ENCODE measurements at places on chromosomes 12 and 14. TPM values are rescaled to one million over a fixed set of nuclear protein-coding genes. Genes with fewer than 3 reads are reported as not detected.
A peak's percentile ranks its signal among the peaks of the same experiment; 100 is the strongest.

DNA sequence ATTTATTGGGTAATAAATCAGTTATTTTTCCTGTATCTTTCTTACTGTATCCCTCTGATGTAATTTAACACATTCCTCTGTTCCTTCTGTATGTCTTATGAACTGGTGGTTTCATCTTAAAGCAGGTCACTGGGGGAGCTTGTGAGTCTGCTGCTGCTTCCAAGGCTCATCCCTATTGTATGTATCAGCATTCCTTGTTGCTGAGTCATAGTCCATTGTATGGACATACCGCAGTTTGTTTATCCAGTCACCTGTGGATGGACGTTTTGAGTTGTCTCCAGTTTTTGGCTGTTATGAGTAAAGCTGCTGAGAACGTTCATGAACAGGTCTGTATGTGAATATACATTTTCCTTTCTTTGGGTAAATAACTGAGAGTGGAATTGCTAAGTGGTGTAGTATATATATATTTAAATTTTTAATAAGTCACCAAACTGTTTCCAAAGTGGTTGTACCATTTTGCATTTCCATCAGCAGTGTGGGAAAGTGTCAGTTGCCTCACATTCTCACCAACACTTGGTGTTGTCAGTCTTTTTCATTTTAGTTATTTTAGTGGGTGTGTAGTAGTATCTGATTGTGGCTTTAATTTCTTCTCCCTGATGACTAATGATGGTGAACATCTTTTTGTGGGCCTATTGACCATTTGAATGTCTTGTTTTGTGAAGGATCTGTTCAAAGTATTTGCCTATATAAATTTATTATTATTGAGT is 82.7 kb downstream of the BEGAIN start:
- DNase-seq: no peak

GRCh38 chr12:74415633-74416032 is 122.0 kb upstream of the ATXN7L3B start:
- no peak for DNase-seq

- DNase-seq: no peak
Observed at GRCh38 chr14:96735526-96735925, 61.7 kb upstream of the VRK1 start.

DNA sequence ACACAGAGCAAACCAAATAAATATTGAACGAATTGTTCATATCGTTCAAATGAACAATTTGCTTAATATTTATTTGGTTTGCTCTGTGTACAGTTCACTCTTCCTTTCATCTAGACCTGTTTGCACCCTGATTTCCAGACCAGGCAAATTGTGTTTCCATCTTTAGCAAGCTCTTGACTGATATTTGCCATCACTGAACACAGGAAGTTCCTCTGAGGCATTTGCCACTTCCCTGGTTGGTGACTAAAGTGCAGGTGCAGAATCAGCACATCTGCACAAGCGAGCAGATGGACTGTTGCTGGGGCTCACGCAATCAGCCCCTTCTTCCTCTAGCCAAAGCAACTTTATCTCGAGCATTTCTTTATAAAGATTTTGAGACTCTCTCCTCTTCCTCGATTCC is 112.9 kb downstream of the DAAM1 start:
- DNase-seq: peak; percentile 70

GRCh38 chr12:127649961-127650360 is 617.0 kb upstream of the TMEM132C start:
- no peak for DNase-seq

Gene PTPRO
- 0.26 TPM for total RNA-seq

GRCh38 chr14:74542056-74542685 is 48.6 kb downstream of the ISCA2 start:
- DNase-seq: no peak

GRCh38 chr12:77256956-77257355 is 191.6 kb upstream of the E2F7 start:
- DNase-seq: no peak

GRCh38 chr12:18684430-18684829 is 53.4 kb downstream of the PLCZ1 start:
- no peak for DNase-seq

Gene GYS2
- total RNA-seq: not detected

Gene FAM186B
- total RNA-seq: not detected

DNA sequence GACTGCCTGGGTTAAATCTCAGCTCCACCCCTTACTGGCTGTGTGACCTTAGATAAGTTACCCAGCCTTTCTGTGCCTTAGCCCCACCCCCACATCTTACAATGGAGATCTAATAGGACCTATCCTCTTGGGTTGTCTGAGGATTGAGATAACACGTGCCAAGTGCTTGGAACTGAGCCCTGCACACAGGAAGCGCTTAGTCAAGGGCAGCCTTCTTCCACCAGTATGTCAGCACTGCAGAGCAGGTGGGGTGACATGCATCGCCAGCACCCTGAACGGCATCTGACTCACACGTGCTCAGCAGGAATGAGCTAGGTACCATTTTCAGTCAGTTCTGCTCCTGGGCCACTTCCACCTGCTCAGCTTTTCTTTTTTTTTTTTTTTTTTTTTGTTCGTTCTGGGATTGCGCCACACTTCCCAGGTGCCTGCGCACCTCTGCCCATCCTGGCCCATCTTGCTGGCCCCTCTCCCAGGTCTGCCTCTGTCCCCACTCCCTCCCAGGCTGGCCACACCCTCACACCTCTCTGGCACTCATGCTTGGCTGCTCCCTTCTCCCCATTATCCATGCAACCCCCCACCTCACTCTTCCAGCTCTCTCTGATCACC is 19.6 kb downstream of the LGMN start:
- peak; percentile 64 for DNase-seq

Gene NRL
- total RNA-seq: 2.6 TPM

DNA sequence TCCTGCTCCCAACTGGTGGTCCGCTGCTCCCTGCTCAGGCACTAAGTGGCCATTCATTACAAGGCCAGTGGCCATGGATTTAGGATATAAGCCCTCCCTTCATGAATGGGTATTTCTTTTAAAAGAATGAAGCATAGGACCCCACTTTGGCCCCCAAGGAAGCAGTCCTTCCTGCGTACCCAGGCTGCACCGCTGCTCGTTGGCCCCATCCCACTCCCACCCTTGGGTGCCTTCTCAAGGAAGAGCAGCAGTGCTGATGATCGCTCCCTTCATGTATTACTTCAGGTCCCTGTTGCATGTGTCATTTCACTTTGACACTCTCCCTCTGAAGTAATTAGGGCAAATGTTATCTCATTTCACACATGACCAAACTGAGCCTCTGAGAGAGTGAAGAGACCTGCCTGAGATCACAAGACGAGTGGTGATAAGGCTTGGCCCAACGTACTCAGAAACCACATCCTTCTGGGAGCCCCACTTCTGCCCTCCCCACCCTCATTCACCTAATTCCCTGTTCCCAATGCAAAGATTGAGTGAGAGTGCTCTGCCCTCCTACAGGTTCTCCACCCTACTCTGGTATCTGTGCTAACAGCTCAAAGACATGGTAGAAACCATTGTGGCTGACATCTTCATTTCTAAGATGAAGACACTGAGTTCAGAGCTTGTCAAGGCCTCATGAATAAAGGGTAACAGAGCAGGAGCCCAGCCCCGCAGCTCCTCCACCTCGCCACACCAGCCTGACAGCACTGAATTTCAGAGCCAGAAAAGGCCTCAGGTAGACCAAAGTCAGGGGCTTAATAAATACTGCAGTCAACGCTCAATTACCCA is 10.3 kb upstream of the KRT2 start:
- peak; percentile 25 for DNase-seq

GRCh38 chr14:52741865-52742264 is 11.9 kb downstream of the STYX start:
- no peak for DNase-seq

DNA sequence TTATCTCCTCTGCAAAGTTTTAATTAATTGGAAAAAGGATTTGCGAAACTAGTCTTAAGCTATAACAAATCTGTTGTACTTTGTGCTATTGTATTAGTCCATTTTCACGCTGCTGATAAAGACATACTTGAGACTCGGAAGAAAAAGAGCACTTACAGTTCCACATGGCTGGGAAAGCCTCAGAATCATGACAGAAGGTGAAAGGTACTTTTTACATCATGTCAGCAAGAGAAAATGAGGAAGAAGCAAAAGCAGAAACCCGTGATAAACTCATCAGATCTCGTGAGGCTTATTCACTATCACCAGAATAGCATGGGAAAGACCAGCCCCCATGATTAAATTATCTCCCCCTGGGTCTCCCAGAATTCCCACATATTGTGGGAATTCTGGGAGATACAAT is 118.1 kb upstream of the PRKD1 start:
- DNase-seq: no peak

DNA sequence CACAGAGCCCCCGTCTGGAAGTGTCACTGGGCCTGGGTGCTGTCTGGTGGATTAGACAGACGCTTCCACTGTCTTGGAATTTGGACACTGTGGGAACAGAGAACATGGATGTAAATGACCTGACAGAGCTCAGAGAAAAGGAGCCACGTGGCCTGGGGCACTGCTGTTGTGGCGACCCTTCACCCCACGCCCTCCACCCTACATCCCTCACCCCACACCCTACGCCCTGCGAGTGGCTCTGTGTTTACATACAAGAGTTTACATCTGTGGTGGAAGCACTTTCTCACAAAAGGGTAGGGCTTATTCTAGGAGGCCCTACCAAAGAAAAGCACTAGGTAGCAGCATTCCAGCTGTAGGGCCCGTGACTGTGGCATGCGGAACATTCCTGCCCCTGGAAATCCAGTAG is 47.7 kb downstream of the B4GALNT3 start:
- DNase-seq: no peak

GRCh38 chr12:89227774-89228173 is 124.5 kb downstream of the DUSP6 start:
- DNase-seq: no peak

Gene CCDC198
- not detected for total RNA-seq

DNA sequence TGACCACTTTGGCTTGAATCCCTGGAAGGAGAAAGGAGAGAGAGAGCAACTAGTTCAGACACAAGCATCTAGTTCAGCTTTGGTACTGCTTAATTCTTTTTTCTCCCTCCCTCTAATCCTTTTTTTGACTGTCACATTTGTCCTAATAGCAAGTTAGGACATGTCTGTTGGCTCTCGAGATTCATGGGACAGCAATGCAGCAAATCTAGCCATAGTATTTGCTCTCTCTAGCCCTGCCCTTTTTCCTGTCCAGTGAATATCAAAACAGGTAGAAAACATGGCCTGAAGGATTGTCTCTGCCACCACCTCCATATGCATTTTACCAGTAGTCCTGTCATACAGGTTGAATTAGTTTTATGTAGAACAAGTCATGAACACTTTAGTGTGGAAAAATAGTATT is 116.4 kb downstream of the PTPRB start:
- no peak for DNase-seq

Gene SERPINA12
- not detected for total RNA-seq

DNA sequence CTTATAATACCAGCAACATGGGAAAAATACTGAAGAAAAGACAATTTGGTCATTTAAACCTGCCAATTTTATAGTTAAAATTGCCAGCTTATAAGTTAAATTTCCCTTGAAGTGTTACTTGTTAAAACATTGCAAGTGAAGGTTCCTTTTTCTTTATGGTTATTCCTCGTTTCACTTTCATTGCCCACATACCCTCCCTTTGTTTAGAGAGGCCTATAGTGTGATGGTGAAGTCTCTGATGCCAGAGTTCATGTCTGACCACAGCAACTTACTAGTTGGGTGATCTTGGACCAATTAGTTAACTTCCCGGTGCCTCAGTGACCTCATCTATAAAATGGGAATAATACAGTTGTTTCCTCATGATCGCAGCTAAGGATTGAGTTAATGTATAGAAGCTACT is 173.5 kb downstream of the ANO6 start:
- DNase-seq: no peak

Gene PNP
- total RNA-seq: 194 TPM

GRCh38 chr12:23555180-23555824 is 394.2 kb downstream of the SOX5 start:
- no peak for DNase-seq

DNA sequence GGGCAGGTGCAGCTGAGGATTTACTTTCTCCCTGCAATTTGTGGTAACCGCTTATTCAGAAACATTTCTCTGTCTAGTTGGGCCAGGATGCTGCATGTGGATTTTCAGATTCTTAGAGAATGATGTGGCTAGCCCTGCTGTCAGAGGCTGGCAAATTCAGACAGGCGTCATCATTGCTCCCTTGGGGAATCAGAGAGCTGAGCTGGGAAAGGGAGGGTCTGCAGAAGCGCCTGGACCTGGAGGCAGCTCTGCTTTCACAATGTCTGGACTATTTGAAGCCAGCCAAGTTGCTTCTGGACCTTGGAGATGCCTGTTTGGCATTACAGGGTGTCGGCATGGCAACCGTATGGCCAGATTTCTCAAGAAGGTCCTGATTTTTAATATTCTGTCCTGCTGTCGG is 3.4 kb downstream of the GALNT16 start:
- no peak for DNase-seq

Gene SYT10
- not detected for total RNA-seq

Gene ZDHHC22
- total RNA-seq: not detected

DNA sequence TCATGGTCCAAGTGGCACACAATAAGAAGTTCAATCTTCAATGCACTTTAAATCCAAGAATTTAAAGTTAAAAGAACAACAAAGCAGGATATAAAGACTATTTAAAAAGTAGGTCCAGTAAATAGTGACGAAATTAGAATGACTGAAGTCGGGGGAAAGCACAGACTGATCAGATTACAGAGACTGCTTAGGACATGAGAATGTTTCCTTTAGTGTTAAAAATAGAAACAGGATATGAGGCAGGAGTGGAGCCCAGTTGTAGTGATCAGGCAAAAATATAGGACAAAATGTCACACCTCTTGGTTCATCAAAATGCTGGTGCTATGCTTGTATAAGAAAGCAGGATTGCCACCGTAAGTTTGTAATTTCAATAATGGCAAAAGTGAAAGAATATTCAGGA is 52.2 kb upstream of the CD163 start:
- no peak for DNase-seq

GRCh38 chr14:80987235-80988032 is 32.0 kb downstream of the TSHR start:
- peak; percentile 76 for DNase-seq

DNA sequence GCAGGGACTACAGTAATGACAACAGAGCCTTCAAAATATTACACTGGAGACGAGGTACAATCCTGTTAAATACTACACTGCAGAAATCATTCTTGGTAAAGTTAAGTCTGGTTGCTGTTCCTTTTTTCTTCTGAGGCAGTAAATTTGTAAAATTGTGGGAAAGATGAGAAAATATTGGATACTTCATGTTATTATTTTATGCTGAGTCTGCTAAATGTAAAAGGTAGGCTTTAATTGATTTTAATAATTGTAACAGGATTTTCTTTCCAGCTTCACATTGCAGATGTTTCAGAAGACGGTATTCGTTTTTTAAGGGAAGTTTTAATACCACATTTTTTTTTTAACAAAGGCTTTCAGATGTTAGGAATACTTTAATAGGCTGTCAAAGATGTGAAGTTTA is 62.6 kb downstream of the WASHC4 start:
- no peak for DNase-seq

Gene LRRC9
- total RNA-seq: not detected

- no peak for DNase-seq
Observed at GRCh38 chr12:80834724-80835123, 103.0 kb downstream of the LIN7A start.

Gene SERPINA10
- total RNA-seq: not detected
